ENCODE measurements at places on chromosomes 1 and 21. TPM values are rescaled to one million over a fixed set of nuclear protein-coding genes. Genes with fewer than 3 reads are reported as not detected.

The NAV1 gene
- 50.4 TPM for total RNA-seq

The HENMT1 gene
- total RNA-seq, result 2.2 TPM

- DNase-seq, result no peak
Measured at GRCh38 chr21:19244502-19245187, 841.1 kb upstream of the TMPRSS15 start.

DNA sequence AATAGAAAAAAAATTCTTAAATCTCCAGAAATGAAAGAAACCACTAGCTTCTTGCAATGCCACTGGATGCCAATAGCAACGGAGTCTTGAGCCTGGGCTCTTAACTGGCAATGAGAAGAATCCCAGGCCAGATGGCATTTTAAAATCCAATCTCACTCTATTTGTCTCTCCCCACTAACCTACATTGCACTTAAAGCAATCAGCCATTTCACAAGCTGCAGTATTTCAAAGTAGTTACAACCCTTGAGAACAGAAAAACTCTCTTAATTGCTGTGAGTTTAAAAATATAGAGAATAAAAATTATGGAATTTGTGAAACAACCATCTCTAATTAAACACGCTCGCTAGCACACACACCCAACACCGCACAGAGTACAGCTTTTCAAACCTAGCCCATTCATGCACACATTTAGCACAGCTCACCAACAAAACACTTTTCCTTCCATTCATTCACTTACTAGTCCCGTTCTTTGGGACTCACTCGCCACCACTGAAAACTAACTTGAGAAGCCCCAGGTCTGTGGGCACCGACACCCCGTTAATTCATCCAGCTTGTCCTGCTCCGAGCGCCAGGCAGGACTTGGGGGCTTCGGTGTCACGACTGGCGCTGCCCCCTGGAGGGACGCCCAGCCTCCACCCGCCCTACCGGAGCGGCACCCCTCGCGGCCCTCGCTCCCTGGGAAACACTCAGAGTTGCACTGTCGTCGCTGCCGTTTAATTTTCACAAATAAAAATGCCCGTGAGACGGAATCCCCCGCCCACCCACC, 1.0 kb downstream of the DDAH1 start:
- DNase-seq, result peak; percentile 25

DNA sequence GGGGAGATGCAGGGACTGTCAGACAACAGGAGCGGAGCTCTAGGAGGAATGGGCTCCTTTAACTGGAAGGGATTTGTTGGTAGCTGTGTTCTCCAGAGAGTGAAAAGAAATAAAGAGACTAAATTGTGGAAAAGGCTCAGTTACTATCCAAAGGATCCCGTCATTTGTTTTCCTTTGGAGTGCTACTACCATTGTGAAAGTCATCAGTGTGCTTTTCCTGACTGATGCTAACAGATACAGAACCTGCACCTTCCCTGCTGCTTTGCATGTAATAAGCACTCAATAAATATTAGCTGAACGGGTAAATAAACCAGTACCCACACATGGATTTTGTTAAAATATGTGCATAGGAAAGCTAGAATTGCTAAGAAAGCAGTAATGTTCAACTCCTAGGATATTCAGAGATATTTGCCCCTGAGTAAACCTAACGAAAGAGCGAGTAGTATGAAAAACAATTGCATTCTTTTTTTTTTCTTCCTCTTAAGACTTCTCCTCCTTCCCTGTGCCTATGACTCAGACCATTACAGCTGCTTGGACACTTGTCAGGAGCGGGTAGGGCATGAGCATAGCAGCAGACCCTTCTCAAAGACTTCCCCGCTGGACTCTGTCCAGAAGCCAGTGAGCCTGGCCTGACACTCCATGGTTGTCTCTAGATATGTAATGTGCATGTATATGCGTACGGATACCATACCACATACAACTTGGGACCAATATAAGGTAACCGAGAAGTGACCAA, 41.7 kb downstream of the PTGFRN start:
- DNase-seq, result no peak

All from foreskin keratinocyte (primary cell).